Aorta (tissue), 5 donors: ENCODE measurements at places on chromosomes 6 and 20. TPM values are rescaled to one million over a fixed set of nuclear protein-coding genes. Genes with fewer than 3 reads are reported as not detected.

- no peak overlapping the region for H3K27ac ChIP-seq
- DNase-seq = no peak
- no peak overlapping the region for H3K4me3 ChIP-seq
- H3K27me3 ChIP-seq = no peaks in the 10 kb centered on the region
Observed at GRCh38 chr6:51184046-51184445, 365.4 kb downstream of the TFAP2B start.

- no peaks in the 10 kb centered on the region for H3K36me3 ChIP-seq
- no peak overlapping the region for H3K27ac ChIP-seq
- H3K4me3 ChIP-seq = no peak overlapping the region
- H3K4me1 ChIP-seq = no peaks in the 10 kb centered on the region
Observed at GRCh38 chr6:157791450-157791849, 31.6 kb upstream of the SNX9 start.

GRCh38 chr20:34435589-34435988, 72.5 kb downstream of the ITCH start:
- DNase-seq = no peak
- H3K4me3 ChIP-seq = no peak overlapping the region
- H3K4me1 ChIP-seq = peaks cover 2% of the 10 kb centered on the region
- no peaks in the 10 kb centered on the region for H3K27me3 ChIP-seq
- no peak overlapping the region for H3K27ac ChIP-seq

GRCh38 chr6:905556-905955, 212.6 kb upstream of the EXOC2 start:
- H3K27ac ChIP-seq = no peak overlapping the region
- H3K4me3 ChIP-seq = no peak overlapping the region
- peaks cover 4% of the 10 kb centered on the region for H3K4me1 ChIP-seq
- DNase-seq = no peak
- no peaks in the 10 kb centered on the region for H3K27me3 ChIP-seq

- H3K27me3 ChIP-seq = no peaks in the 10 kb centered on the region
- no peaks in the 10 kb centered on the region for H3K4me1 ChIP-seq
- no peak for DNase-seq
- no peak overlapping the region for H3K27ac ChIP-seq
- H3K4me3 ChIP-seq = no peak overlapping the region
Observed at GRCh38 chr6:36967757-36968156, 13.2 kb downstream of the PI16 start.

DNA sequence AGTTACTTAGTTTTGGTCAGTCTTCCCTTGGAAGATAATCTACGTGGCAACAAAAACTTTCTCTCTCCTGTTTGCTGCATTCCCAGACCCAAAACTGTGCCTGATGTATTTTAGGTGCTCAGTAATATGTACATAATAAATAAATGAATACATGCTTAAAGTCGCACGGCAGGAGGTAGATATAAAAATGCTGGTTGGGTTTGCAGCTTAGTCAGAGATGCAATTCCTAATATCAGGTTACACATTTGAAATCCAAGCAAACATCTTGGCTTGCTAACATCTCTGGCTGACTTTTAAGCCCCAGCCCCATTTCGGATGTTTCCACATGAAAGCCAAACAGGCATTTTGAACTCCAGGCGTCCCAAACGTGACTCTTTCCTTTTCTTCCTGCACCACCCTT, 91.0 kb downstream of the KCNQ5 start:
- no peak for DNase-seq
- H3K36me3 ChIP-seq = no peaks in the 10 kb centered on the region
- H3K27me3 ChIP-seq = no peaks in the 10 kb centered on the region
- H3K4me1 ChIP-seq = no peaks in the 10 kb centered on the region
- no peak overlapping the region for H3K27ac ChIP-seq
- H3K4me3 ChIP-seq = no peak overlapping the region

GRCh38 chr20:38143238-38143645, 21.8 kb downstream of the TGM2 start:
- H3K4me3 ChIP-seq = no peak overlapping the region
- H3K4me1 ChIP-seq = no peaks in the 10 kb centered on the region
- peak; percentile 51 for DNase-seq
- peaks cover 8% of the 10 kb centered on the region for H3K36me3 ChIP-seq
- no peaks in the 10 kb centered on the region for H3K27me3 ChIP-seq
- no peak overlapping the region for H3K27ac ChIP-seq

GRCh38 chr6:107033126-107033525, 5.1 kb downstream of the MTRES1 start:
- no peak for DNase-seq
- no peak overlapping the region for H3K27ac ChIP-seq
- no peaks in the 10 kb centered on the region for H3K27me3 ChIP-seq
- peaks cover 2% of the 10 kb centered on the region for H3K4me1 ChIP-seq

DNA sequence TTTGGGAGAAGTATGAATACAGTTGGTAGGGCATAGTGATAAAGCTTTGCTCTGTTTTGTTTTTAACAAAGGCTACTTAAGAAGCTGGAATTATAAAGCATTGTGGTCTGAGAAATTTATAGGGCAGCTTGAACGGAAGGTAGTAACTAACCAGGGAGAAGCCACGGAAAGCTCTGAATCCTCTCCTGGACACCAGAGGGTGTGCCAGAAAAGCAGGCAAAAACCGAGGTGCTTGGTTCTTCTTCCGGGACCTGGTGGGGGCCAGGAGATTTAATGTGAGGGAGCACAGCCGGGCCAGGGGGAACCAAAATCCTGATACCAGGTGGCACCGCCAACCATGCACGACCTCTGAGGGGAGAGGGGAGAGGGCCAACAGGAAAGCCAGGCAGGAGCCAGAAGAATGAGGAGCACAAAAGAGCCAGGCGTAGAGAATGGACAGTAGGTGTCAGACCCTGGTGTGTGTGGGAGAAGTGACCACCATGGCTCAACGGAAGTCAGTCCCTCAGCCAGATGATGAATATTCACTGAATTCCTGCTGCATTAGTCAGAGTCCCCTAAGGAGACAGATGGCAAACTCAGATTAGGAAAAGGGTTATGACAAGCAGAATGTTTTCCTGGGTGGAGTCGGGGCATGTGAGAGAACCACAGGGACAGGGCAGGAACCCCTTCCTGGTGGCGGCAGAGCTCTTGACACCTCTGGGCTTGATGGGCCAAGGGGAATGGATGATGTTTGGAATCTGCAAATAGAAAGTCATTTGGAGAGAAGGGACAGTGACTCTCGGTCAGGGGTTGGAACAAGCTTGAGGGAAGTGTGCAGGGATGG, 262.3 kb downstream of the ZNF217 start:
- no peak for DNase-seq
- no peaks in the 10 kb centered on the region for H3K4me1 ChIP-seq
- H3K27ac ChIP-seq = no peak overlapping the region
- H3K4me3 ChIP-seq = no peak overlapping the region
- H3K36me3 ChIP-seq = no peaks in the 10 kb centered on the region

DNA sequence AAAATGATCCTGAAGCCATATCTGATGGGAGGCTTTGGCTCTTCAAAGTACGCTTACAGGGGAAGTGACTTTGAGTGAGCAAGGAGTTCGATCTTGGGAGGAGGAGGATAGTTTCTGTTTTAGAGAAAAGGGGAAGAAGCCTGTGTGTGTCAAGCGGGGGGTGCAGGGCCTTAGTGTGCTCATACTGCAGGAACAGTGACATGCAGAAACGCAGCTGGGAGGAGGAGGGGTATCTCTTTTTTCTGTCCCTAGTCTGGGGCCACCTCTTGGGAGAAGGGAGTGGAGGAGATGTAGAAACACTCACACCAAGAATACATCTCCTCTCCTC, 19.8 kb downstream of the SIRPD start:
- H3K4me3 ChIP-seq = no peak overlapping the region
- DNase-seq = no peak
- H3K36me3 ChIP-seq = no peaks in the 10 kb centered on the region
- no peaks in the 10 kb centered on the region for H3K27me3 ChIP-seq
- H3K4me1 ChIP-seq = no peaks in the 10 kb centered on the region
- no peak overlapping the region for H3K27ac ChIP-seq

DNA sequence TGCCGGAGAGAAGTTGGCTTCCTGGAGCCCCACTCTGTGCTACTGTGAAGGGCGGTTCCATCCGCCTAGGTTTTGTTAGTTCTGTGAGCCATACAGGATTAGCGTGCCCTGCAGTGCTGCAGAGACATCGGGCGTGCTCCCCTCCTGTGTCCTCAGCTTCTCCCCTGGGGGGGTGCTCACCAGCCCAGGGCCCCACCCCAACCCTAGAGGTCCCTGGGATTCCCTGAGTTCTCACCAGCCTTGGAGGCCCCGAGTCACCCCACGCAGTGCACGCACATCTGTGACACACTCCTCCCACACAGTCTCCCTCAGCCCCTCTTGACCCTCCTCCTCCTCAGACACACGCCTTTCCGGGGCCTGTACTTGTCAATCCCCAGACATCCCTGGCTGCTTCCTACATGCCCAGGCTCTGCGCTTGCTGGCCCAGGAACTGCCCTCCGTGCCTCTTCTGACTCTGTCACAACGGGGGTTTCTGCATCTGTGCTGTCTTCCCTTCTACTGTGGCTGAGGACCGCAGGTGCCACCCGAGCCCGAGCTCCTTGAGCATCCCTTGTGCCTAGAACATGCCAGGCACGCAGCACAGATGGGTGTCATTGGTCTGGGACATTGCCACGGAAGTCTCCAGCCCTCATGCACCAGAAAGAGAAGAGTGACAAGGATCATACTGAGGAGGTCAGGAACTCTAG, 123.2 kb upstream of the RPS6KA2 start:
- no peak overlapping the region for H3K27ac ChIP-seq
- H3K4me1 ChIP-seq = no peaks in the 10 kb centered on the region

DNA sequence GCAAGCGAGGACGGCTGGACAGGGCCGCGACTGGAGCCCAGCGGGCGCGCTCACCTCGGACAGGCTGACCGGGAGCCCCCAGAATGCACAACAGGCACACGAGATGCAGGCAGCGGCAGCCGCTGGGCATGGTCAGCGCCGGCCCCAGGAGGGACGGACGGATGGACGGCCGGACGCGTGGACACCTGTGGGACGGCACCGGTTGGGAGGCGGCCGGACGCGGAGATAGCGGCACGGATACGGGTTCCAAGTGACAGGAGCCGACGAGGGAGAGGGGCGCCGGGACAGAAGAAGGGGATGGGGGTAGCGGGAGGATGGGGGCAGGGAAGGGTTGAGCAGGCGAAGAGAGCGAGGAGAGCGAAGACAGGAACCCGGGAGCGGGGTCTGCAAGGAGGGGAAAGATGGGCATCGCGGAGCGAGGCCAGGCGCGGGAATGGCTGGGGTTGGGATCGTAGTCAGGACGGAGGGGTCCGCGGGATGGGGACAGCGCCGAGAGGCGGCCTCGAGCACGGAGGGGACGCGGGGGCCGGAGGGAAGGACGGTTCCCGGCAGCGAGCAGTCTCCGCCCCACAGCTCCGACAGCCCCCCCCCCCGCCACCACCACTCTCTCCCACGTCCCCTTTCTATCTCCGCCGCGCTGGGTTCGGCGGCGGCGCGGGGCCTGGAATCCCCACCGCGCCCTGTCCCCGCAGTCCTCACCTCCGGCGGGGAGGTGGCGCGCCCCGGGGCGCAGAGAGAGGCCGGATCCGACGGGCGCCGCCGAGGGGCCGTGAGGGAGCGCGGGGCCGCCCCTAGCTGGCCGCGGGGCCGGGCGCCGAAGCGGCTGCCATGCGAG, 435 bp downstream of the DLK2 start:
- no peaks in the 10 kb centered on the region for H3K4me1 ChIP-seq
- H3K27me3 ChIP-seq = no peaks in the 10 kb centered on the region
- peaks cover 6% of the 10 kb centered on the region for H3K36me3 ChIP-seq
- DNase-seq = peak; percentile 91
- H3K4me3 ChIP-seq = peak overlapping the region; percentile 84

GRCh38 chr6:54428431-54428830, 120.2 kb downstream of the TINAG start:
- DNase-seq = no peak
- H3K27ac ChIP-seq = no peak overlapping the region
- no peak overlapping the region for H3K4me3 ChIP-seq
- no peaks in the 10 kb centered on the region for H3K36me3 ChIP-seq

GRCh38 chr20:922781-923180, 6.6 kb upstream of the ANGPT4 start:
- no peaks in the 10 kb centered on the region for H3K36me3 ChIP-seq
- no peak for DNase-seq
- peaks cover 1% of the 10 kb centered on the region for H3K27me3 ChIP-seq

DNA sequence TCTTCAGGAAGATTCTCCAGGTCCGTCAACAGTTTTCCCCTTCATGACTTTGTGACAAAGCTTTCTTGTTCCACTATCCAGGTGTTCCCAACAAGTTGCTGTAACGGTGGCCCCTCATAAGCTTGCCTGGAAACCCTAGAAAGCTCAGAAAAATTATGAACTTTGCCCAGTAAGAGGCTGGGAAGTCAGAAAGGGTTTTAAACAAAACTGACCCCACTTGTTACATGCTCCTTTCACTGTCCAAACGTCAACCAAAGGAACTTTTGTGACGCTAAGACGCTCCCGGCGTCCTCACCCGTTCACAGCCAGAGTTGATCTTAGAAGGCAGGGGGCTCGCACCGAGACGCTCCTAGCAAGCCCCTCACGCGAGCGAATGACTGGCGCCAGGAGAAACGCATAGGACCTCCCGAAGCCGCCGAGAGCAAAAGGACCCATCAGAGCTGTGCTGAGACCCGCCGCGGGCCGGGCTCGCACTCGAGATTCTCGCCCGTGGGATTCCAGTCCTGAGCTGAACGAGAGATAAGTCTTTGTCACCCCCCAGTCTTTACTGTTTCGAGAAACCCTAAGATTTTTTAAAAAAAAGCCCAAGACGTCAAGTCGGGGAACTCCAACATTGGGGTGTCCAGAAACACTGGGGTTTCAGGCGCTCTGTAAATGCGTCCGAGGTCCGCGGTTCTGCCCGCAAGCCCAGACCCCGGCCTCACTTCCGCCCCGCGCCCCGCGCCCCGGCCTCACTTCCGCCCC, 544 bp upstream of the ACAT2 start:
- no peaks in the 10 kb centered on the region for H3K27me3 ChIP-seq
- peak overlapping the region; percentile 61 for H3K4me3 ChIP-seq
- H3K36me3 ChIP-seq = no peaks in the 10 kb centered on the region
- peak overlapping the region; percentile 95 for H3K27ac ChIP-seq
- peaks cover 3% of the 10 kb centered on the region for H3K4me1 ChIP-seq

DNA sequence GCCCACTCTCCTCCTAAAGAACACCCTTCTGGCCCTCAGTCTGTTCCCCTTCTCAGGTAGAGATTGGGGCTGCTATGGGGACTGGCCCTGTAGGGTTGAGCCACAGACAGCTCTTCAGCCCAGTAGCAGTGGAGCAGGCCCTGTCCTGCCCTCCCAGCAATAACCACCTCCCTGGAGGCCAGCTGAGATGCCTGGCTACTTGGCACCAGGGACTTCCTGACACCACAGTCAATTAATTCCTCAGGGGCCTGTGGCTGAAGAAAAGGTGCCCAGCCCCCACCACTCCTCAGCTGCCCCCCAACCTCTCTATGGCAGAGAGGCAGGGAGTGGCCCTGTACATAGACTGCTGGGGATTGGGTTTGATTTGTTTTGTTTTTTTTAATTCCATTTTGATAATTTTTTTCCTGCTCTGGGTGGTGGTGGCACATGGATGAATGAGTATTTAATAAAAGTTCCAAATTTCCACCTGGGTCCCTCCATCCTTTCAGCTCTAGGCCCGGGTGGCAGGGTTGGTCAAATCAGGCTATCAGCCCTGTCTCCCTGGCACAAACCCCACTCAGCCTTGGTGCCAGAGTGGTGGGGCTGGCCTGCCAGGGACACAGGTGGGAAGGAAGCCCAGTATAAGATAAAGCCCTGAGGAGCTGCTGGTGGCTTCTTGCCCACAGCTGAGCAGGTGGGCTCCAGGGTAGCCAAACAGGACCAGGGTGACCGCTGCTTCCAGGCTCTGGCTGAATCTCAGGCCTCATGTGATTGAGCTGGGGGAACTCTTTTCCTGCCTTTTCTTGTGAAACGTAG, 1.9 kb upstream of the DEF6 start:
- H3K4me1 ChIP-seq = no peaks in the 10 kb centered on the region
- H3K4me3 ChIP-seq = no peak overlapping the region
- DNase-seq = no peak

Gene HLA-DQB1
- total RNA-seq = 35.9 TPM

Gene WFDC12
- not detected for total RNA-seq

Gene CSNK2B
- 100 TPM for total RNA-seq

Gene KIF25
- not detected for total RNA-seq

Gene SLC29A1
- total RNA-seq = 121 TPM

Gene LTB
- 1.4 TPM for total RNA-seq
